ENCODE measurements at places on chromosomes 7 and 10.

- no peak for DNase-seq
Observed at GRCh38 chr10:113708640-113709039, 28.9 kb downstream of the CASP7 start.

- no peak for DNase-seq
Observed at GRCh38 chr10:101446947-101447346, 93.0 kb downstream of the BTRC start.

- DNase-seq: no peak
Observed at GRCh38 chr7:9657257-9657656, 1223.8 kb downstream of the NXPH1 start.

GRCh38 chr7:157044943-157045660 lies 34.6 kb upstream of the MNX1 start:
- DNase-seq: no peak

DNA sequence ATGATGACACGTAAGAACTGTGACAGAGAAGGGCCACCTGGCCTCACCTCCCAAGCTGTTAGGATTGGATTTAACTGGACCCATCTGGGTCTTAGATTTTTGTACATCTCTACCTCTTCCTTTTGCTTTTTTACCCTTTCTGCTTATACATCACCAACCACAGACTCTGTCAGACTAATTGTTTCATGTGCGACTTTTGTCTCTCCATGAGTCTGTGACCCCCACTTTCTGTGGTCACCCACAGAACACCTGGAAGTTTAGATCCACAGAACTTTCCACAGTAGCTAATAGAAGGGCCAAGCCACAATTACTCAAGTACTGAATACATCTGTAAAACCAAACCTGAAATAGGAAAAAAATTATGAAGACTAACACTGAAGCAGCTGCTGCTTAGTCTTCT lies 23.1 kb downstream of the SEC31B start:
- no peak for DNase-seq

- DNase-seq: no peak
Observed at GRCh38 chr10:44965104-44965503, 5.5 kb downstream of the RASSF4 start.

GRCh38 chr7:151013733-151014497 lies 10.4 kb downstream of the ATG9B start:
- peak; percentile 89 for DNase-seq

- DNase-seq: no peak
Observed at GRCh38 chr10:11655836-11656235, 44.4 kb upstream of the USP6NL start.

DNA sequence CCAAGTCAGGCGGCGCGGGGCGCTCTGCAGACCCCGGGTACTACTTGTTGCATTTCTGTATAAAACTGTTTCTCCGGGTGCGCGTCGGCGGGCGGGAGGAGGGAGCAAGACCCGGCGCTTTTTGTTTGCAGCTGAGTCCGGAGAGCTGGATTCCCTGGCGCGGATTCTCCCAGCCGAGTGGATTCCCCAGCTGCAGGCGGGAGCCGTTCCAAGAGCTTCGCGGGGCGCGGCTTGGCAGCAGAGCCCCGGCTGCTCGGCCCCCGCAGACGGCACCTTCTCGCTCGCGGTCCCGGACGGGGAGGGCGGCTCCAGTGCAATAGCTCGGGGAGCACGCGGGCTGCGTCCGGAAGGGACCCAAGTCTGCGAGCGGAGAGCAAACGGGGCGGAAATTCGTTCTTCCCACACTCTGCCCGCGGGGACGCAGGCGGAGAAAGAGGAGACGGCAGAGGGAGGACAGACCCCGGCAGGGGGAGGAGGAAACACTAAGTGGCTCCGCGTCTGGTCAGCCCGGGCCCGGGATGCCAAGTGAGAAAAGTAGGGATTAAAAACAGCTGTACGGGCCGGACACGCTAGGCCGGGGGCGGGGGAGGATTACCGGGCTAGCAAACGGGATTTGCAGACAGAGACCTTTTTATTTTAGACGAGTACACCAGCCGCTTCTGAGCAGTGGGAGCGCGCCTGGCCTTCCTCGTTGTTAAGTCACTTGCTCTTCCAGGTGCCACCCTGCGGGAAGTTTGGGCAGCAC lies at the start of gene TRIL:
TSS of gene TRIL (minus strand) at position 96 of the 745 bp plus-strand sequence. CDS start 284 bp downstream, outside the sequence.
- peak; percentile 94 for DNase-seq

DNA sequence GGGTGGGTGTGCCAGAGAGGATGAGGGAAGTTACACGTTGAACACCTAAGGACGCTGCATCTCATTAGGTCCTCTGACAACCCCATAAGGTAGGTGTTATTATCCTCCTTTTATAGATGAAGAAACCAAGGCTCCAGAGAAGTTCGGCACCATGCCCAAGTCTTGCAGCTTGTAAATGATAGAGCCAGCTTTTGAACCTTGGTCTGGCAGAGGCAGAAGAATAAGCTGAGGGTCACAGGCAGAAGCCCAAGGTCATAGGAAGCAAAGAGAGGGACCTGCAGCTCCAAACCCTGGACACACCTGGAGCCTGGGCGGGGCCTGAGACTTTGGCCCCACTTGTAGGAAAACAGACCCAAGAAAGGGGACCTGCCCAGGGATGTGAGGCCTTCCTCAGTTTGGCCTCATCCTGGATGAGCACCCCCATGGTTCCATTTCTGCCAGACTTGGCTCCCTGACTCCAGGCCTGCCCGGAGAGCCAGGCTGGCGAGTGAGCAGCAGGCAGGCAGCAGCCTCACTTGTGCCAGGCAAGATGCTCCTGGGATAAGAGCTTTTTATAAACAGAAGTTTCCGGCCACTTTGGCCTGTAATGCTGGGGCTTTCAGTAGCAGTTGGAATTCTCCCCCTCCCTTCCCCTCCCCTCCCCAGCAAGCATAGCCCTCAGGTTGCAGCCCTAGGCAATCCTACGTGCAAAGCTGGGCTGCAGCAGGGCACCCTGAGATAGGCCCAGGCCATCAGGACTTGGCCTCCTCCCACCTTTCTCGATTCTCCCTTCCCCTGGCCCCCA lies 2.4 kb downstream of the KCNH2 start:
- no peak for DNase-seq

- peak; percentile 71 for DNase-seq
Observed at GRCh38 chr10:86958116-86958900, at the start of gene SNCG. Gene SNCG (plus strand): TSS chr10:86958599. CDS start chr10:86958698, 99 bp downstream.

- no peak for DNase-seq
Observed at GRCh38 chr7:31734456-31734855, 47.4 kb downstream of the PPP1R17 start.

- DNase-seq: peak; percentile 95
Observed at GRCh38 chr7:129188372-129188891, at the start of gene SMO. Gene SMO (plus strand): TSS chr7:129188633. CDS start chr7:129189152, 519 bp downstream.

DNA sequence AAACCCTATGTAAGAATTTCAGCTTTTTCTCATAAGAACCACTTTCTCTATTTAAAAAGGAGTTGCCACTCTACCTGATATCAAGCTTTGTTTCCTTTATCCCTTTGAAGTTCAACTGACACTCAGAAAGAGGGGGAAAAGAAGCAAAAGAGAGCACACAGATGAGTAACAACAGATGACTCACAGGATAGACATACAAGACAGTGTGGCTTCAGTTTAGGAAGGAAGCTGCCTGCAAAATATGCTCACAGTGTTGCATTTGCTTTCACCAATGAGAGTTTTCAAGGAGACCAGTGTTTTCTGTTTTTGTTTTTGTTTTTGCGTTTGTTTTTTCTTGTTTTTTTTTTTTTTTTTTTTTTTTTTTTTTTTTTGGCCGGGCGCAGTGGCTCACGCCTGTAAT lies 1181.6 kb downstream of the DNAJB9 start:
- no peak for DNase-seq
